ENCODE measurements at places on chromosomes 11 and 22. TPM values are rescaled to one million over a fixed set of nuclear protein-coding genes. Genes with fewer than 3 reads are reported as not detected.

SSTR3 gene
- total RNA-seq = not detected

OR56A1 gene
- not detected for total RNA-seq

CCDC188 gene
- not detected for total RNA-seq

EFEMP2 gene
- 6.0 TPM for total RNA-seq

DDX10 gene
- 10.0 TPM for total RNA-seq

BRSK2 gene
- total RNA-seq = 0.18 TPM

SESN3 gene
- 7.0 TPM for total RNA-seq

KCNJ4 gene
- total RNA-seq = not detected

GP1BB gene
- total RNA-seq = 0.75 TPM

MMP10 gene
- not detected for total RNA-seq

OR52I2 gene
- total RNA-seq = not detected

All from left lobe of liver (tissue), 2 donors.